CD4-positive, alpha-beta T cell treated with Interleukin-15 for 4 hours (primary cell): ENCODE measurements at places on chromosomes 1 and 21.

GRCh38 chr1:244236101-244236500 lies 185.0 kb downstream of the ZBTB18 start:
- no peak for DNase-seq

DNA sequence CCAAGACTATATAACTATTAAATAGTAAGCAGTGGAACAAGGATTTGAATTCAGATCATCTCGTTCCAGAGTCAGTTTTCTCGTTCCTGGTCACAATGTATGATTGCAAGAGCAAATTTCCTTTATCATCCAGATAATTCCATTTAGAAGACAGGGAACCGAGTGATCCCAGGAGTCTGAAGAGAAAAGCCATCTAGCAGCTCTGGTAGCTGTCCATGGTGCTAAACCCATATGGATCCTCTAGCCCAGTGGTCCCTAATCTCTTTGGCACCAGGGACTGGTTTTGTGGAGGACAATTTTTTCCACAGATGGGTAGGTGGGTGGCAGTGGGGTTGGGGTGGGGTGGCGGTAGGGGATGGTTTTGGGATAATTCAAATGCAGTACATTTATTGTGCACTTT lies 229.4 kb downstream of the PTPRU start:
- no peak for DNase-seq

DNA sequence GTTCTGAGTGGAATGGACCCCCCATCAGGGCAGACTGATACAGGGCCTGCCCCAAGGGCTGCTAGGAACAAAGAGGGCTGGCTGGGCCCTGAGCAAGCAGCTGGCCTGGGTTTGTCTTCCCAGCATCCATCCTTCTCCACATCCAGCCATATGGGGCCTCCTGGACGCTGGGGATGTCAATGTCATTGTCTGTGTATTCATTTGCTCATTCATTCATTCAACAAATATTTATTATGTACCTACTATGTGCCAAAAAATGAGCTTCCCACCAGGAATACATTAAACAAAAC lies 15.6 kb upstream of the ECE1 start:
- DNase-seq, result no peak

DNA sequence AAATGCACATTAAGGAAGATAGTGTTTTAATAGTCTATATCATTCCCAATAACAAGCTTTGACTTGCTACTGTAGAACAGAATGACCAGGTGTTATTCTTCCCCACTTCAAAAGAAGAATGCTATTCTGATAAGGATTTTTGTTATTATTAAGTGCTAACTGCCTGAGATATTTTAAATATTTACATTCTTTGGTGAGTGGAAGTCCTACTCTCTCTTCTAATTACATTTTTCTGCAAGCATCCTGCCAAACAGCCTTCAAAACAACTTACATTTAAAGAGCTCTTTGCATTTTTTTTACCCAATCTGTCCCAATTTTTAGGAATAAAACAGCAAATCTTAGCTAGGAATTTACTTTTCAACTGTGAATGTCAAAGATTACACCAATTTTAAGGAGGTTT lies 23.5 kb upstream of the SYDE2 start:
- DNase-seq, result no peak

- DNase-seq, result peak; percentile 78
Observed at GRCh38 chr21:44930543-44930981, 9.3 kb upstream of the SLX9 start.

DNA sequence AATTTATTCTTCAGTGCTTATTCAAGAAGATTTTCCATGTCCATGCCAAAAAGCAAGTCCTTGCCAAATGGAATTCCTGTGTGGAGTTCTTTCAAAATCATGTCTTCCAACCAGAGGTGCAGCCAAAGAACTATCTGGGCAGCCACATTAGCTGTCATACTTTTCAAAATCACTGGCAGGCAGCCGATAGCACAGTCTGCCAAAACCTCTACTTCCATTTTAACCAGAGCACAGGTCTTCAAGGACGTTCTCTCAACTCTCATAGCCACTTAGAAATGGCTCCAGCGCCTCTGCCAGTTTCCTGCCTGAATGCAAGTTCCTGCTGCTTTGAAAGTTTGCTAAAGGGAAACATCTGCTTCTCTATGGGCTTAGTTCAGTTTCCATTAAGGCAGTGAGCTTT lies 975.7 kb upstream of the ADGRL4 start:
- DNase-seq, result no peak

DNA sequence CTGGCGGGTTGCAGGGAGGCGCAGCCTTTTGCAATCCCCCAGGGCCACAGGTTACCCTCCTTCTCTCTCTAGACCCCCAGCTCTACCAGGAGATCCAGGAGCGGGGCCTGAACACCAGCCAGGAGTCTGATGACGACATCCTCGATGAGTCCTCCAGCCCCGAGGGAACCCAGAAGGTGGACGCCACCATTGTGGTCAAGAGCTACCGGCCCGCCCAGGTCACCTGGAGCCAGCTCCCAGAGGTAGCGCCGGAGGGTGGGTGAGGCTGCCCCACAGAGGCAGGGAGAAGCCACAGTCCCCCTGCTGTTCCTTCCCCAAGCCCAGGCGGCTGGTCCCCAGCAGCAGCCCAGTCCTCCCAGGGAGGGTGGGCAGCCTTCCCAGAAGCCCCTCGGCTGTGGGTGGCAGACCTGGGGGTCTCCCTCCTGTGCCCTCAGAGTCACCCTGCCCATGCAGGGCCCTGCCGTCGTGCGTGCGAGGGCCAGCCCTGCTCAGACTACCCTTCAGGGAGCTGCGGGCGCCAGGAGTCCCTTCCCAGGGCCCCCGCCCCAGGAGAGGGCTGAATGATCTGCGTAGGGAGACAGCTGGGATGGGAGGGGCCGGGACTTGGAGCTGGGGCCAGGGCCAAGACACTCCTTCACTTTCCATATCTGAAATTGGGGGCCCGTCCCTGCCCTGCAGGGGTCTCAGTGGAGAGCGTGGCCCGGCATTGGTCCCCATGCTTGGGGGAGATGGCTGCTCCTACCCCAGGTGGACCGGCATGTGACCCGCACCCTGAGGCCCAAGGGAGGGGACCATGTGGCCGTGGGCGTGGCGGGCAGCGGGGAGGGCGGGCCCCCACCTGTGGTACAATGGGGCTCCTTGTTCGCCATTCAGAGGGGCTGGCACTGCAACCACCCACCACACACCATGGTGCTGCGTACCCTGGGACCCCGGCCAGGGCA lies 12.9 kb downstream of the ARHGEF16 start:
- DNase-seq, result no peak

DNA sequence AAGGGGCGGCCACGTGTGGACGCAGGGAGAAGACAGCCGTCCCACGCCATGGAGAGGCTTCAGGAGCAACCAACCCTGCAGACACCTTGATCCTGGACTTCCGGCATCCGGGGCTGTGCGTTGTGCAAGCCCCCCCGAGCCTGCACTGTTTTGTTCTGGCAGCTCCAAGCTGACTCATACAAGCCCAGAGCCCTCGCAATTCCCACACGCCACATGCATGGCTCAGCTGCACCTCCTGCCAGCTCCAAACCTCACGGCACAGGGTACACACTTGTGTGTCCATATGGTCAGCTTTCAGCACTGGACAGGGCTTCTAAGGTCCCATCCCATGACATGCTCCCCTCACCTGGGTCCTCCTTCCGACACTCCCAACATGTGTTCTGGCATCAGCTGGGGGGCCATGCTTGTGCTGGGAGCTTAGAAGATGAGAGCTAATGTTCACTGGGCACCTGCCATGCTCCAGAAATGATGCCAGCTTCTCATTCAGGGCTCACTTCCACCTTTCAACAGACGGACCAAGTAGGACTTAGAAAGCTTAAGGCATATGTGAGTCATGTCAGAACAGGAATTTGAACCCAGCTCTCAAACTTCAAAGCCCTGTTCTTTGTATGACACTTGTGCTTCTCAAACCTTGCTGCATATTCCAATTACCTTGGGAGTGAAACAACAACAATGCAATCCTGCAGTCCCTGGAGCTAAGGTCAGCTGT lies 137.3 kb downstream of the PGBD5 start:
- no peak for DNase-seq

DNA sequence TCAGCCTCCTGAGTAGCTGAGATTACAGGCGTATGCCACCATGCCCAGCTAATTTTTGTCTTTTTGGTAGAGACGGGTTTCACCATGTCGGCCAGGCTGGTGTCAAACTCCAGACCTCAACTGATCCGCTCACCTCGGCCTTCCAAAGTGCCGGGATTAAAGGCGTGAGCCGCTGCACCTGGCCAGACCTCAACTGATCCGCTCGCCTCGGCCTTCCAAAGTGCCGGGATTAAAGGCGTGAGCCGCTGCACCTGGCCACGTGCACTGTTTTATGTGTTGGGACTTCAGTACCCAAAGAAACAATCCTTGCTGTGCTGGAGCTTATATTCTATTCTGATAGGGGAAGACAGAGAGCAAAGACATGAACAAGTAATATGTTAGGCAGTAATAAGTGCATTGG lies 10.1 kb downstream of the TRAF5 start:
- DNase-seq, result no peak

GRCh38 chr21:18529254-18529653 lies 125.7 kb upstream of the TMPRSS15 start:
- no peak for DNase-seq

GRCh38 chr1:53777272-53777671 lies 38.3 kb upstream of the GLIS1 start:
- no peak for DNase-seq

DNA sequence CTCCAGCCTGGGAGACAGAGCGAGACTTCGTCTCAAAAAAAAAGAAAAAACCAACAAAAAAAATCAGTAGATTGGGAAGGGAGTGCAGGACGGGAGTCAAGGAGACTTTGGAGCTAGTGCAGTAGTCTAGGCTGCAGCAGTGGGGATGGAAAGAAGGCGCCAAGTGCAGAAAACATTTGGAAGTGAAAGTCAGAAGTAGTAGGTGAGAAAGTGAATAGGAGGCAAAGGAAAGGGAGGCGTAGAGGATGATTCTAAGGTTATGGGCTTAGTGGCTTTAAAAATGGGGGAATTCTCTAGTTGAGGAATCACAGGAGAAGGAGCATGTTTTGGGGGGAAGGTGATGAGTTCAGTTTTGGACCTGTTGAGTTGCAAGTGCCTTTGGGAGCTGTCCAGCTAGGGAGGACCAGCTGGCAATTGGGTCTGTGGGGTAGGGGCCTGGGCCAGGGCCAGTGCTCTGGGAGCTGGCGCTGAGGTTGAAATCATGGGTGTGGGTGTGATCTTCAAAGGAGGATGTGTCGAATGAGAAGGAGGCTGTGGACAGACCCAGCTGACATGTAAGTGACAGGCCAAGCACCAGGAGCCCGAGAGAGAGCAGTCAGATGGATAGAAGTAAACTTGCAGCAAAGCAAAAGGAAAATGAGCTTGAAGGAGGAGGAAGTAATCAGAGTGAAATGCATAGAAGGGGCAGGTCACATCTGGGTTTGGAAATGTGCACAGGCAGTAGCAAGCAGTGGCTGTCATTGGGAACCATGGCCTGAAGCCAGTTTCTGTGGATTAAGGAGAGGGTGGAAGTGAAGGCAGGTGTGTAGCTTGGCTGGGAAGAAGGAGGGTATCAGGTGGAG lies 15.8 kb downstream of the TMCC2 start:
- no peak for DNase-seq
